ENCODE measurements at places on chromosomes 12 and 14.

GRCh38 chr12:55696796-55697462 is 10.8 kb downstream of the ITGA7 start:
- no peak for DNase-seq

GRCh38 chr14:75158843-75159614 is 17.4 kb downstream of the TMED10 start:
- no peak for DNase-seq

DNA sequence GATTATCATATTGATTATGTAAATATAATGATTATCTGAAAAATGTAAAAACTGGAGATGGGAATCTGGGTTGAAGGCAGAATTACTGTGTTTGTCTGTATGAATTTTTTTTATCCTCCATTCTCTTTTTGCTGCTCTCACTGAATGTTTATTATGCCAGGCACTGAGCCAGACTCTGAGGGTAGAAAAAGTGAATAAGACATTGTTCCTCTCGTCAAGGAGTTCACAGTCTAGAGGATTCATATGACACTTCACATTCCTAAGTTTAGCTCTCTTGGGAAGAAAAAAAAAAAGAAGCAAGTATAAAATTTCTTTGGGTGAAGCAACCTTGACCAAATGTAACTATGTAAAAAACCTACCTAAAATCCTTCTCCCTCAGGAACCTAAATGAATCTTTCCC is 120.9 kb upstream of the LMO3 start:
- no peak for DNase-seq

DNA sequence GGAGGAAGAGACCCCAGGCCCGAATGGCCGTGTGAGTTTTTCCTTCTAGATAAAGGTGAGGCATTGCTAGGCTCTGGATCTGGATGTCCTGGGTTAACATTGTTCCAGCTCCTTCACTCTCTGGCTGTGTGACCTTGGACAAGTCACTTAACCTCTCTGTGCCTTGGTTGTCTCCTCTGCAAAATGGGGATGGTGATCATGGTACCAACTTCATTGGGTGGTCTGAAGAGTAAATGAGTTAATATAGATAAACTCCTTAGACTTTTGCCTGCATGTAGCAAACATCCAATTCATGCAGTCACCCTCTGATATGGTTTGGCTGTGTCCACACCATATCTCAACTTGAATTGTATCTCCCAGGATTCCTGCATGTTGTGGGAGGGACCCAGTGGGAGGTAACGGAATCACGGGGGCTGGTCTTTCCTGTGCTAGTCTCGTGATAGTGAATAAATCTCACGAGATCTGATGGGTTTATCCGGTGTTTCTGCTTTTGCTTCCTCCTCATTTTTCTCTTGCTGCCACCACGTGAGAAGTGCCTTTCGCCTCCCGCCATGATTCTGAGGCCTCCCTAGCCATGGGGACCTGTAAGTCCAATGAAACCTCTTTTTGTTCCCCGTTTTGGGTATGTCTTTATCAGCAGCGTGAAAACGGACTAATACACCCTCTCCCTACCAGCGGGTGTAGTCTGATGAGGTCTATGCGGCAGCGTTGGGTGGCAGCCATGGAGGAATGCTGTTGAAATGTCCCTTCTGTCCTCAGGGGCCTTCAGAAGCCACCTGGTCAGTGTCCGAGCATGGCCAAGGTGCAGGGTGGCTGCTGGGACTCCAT is 256.1 kb downstream of the GLT1D1 start:
- DNase-seq = no peak

DNA sequence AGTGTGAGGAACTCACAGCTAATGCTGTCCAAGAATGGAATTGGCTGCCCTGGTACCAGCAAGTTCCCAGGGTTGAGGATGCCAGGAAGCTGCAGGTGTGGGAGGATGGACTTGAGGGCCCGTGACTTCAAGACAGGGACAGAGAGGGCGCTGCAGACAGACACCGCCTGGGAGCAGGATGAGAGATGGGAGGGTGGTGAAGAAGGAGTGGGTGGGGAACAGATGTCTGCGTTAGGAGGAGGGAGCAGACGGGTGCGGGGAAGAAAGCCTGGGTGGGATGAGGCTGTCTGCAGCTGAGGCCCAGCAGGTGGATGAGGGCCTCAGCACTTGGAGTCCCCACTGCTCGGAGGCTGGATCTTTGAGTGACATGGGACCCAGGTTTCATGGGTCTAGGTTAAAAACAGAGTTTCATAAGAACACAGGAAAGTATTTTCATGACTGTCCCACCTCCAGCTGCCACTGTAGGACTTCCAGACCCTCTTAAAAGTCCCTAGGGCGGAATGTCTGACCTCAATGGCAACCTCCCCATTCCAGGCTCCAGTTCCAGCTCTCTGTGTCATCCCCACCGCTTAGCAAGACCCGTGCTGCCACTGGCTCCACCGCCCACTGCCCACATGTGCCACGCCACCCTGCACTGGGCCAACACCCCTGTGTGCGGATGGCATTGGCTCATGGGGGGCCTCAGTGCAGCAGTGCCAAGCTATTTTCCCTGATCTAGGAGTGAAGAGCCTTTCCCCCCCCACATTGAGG is 70.3 kb upstream of the SCN8A start:
- no peak for DNase-seq

DNA sequence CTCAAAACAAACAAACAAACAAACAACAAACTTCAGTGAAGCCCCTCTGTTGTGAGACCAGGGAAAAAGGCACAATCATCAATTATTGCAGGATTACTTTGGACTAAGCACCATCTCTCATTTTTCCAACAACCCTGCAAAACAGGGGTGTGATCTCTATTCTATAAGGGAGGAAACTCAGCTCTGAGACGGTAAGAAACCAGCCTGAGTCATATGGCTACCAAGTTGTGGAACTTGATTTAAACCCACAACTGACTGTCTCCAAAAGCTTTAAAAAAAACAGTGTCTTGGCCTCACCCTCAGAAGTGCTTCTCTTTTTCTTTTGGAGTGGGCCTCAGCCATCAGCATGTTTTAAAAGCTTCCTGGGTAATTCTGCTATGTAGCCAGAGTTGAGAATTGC is 49.8 kb downstream of the RIN3 start:
- DNase-seq = no peak

- DNase-seq = no peak
Measured at GRCh38 chr12:101891462-101891971, 14.1 kb downstream of the DRAM1 start.

DNA sequence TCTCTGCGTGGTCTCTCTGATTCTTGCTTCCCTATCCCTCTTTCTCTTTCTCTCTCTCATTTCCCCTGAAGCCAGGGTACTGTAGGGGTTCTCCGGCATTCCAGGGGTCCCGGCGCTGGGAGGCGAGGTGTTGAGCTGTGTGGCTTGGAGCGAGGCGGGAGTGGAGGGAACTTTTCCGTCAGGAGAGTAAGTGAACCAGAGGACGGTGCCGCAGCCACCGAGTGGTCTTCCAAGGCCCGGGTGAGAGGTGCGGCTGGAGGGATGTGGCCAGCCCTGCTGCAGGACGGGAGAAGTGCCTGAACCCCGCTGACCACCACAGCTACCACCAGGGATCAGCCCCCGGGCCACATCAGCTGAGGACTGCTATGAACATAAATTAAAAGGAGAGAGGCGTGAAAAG is 68.2 kb upstream of the FAM181A start:
- no peak for DNase-seq

DNA sequence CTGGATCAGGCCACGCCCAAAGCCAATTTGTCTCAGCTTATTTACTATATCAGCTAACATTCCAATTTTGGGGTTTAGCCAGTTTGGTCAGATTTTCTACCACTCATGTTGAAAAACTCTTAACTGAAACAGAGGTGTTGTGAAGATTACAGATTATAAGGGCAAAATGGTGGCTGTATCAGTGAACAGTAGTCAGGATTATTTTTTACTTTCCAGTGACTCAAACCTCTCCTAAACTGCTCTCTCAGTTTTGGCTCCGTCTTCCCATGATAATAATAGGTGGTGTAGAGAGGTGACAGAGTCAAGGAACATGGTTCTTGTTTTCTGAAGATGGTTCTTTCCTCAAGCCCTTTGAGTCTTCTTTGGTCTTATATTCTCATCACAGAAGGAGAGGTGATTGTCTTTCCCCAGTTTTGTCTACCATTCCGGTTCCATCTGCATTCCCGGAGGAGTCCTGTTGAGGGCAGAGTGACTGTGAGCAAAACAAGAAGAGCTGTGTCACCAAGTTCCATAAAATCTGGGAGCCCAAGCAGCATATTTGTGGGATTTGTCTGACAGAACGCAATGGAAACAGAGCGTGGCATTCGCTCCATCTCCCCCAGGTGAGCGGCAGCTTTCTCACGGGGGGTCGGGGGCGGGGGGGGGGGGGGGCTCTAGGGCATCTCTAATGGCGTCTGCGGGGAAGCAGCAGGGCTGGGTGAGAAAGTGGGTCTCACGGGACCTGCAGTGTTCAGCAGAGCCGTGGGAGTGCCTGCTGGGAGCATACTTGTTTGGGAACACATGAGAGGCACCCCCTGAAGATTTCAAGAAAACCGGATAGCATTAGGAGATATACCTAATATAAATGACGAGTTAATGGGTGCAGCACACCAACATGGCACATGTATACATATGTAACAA is 59.1 kb downstream of the TBC1D30 start:
- DNase-seq = peak; percentile 13

DNA sequence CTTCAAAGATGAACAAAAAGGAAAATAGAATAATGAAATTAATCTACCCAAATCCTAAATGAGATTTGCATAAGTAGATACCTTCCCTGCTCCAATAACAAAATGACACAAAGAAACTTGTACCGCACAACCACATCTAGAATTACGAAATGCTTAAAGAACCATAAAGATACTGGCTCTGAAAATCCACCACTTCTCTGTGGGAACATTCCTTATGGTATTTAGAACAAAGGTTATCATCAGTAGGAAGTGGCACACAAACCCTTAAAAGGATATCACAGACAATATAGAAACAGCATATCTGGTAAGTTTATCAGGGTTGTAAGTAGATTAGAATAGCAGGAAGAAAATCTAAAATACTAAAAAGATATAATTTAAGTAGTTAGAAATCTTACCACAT is 11.6 kb downstream of the IAPP start:
- DNase-seq = no peak

GRCh38 chr14:94081386-94081820 is 293 bp downstream of the IFI27L1 start:
- peak; percentile 7 for DNase-seq

DNA sequence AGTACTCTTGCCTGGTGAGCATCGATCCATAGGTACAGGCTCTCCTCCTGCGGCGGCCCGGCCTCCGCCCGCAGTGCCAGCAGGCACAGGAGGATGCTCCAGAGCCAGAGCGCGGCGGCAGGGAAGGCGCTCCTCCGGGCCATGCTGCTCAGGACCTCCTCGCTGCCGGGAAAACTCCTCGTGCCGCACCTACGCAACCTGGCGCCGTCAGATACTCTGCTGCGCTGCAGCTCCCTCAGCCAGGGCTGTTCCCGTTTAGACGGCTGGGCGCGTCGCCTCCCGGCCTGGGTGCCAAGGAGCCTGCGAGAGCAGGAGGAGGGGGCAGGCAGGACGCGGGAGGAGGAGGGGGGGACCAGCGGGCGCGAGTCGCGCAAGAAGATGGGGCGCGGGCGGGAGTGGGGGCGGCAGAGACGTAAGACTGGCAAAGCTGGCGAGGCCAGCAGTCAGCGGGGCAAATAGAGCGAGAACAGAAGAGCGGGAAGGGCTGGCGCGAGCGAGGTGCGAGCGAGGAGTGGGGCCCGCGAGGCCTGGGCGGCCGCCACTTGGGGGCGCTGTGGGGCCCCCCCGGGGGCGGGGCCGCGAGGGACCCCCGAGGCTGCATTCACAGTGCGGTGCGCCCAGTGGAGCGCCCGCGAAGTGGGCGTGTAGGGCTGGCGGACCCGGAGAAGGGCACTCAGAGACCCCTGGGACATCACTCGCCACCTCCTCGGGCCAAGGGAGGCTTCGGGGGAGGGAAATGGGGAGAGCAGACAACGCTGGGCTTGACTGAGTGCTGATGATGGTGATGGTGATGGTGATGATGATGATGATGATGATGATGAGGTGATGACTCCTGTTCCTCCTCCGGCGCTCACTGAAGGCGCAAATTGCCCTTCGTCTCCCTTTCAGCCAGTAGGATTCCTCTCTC is at the start of gene WIF1:
TSS of gene WIF1 (minus strand) at position 257 of the 907 bp plus-strand sequence. CDS start at position 143, 114 bp downstream.
- peak; percentile 44 for DNase-seq

- no peak for DNase-seq
Measured at GRCh38 chr14:32083315-32083624, 6.2 kb downstream of the ARHGAP5 start.

- DNase-seq = no peak
Measured at GRCh38 chr12:65585648-65586602, 238.4 kb upstream of the HMGA2 start.

Measured in stimulated activated CD4-positive, alpha-beta T cell treated with anti-CD3 and anti-CD28 coated beads, Interleukin-15, amount 100 ng/mL, for 24 hours (primary cell).